Type B pancreatic cell (in vitro differentiated cells): ENCODE measurements at places on chromosomes 16 and 17. TPM values are rescaled to one million over a fixed set of nuclear protein-coding genes. Genes with fewer than 3 reads are reported as not detected.

DNA sequence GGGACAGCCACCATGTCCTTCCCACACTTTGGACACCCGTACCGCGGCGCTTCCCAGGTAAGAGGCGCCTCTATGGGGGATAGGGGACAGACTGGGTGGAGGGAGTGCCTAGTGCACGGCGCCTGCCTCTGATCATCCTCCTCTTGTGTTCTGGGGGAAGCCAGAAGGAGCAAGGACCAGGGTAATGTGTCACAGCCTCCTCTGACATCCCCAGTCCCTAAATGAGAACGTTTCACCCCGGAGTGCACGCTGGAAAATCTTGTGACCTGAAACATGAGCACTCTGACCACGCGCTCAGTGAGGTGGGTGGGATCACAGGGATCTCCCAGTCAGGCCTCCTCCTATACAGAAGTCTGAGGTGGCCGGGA lies 1.1 kb downstream of the IRX6 start:
- peak overlapping the region; percentile 85 for H3K4me3 ChIP-seq
- H3K4me1 ChIP-seq = peaks cover 16% of the 10 kb centered on the region
- H3K27ac ChIP-seq = no peak overlapping the region
- no peaks in the 10 kb centered on the region for H3K36me3 ChIP-seq
- peaks cover 88% of the 10 kb centered on the region for H3K27me3 ChIP-seq
- DNase-seq = no peak

GRCh38 chr16:31473264-31473984 lies 1.5 kb downstream of the TGFB1I1 start:
- DNase-seq = no peak
- peaks cover 46% of the 10 kb centered on the region for H3K27me3 ChIP-seq
- H3K27ac ChIP-seq = peak overlapping the region; percentile 31
- peak overlapping the region; percentile 87 for H3K4me3 ChIP-seq
- H3K4me1 ChIP-seq = peaks cover 15% of the 10 kb centered on the region

- H3K27me3 ChIP-seq = no peaks in the 10 kb centered on the region
- H3K27ac ChIP-seq = peak overlapping the region; percentile 77
- H3K4me3 ChIP-seq = no peak overlapping the region
- peaks cover 24% of the 10 kb centered on the region for H3K4me1 ChIP-seq
- peaks cover 3% of the 10 kb centered on the region for H3K36me3 ChIP-seq
- no peak for DNase-seq
These were observed 15.3 kb upstream of the SEC14L1 start for GRCh38 chr17:77125432-77125901.

- DNase-seq = no peak
- no peak overlapping the region for H3K27ac ChIP-seq
- no peaks in the 10 kb centered on the region for H3K36me3 ChIP-seq
- peaks cover 24% of the 10 kb centered on the region for H3K27me3 ChIP-seq
- no peak overlapping the region for H3K4me3 ChIP-seq
These were observed 160.6 kb downstream of the MAF start for GRCh38 chr16:79439901-79440300.

GRCh38 chr17:82121246-82121645 lies 23.2 kb upstream of the FASN start:
- H3K4me3 ChIP-seq = no peak overlapping the region
- no peak for DNase-seq
- H3K27me3 ChIP-seq = no peaks in the 10 kb centered on the region
- peaks cover 29% of the 10 kb centered on the region for H3K4me1 ChIP-seq
- no peak overlapping the region for H3K27ac ChIP-seq

GRAP gene
- total RNA-seq = 0.22 TPM in 1 of 2 replicates, not detected in the other
